GM03348 (cell line): ENCODE measurements at places on chromosomes 11 and 22.

DNA sequence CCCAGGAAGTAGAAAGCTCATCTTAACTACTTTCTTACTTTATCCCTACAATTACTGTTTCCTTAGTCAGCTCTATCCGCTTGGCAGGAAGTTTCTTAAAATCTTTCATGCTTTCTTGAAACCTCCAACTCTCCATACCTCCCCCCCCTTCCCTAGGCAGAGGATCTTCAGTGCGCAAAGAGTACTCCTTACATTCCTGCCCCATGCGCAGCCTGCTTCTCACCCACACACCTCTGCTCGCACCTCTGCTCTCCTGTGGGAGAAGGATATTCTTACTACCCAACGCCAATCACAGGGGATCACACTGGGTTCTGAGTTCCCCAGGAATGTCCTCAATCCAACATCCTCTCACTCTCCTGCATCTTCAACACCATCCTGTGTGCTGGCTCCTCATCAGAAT, 12.3 kb downstream of the TCF20 start:
- DNase-seq: no peak

DNA sequence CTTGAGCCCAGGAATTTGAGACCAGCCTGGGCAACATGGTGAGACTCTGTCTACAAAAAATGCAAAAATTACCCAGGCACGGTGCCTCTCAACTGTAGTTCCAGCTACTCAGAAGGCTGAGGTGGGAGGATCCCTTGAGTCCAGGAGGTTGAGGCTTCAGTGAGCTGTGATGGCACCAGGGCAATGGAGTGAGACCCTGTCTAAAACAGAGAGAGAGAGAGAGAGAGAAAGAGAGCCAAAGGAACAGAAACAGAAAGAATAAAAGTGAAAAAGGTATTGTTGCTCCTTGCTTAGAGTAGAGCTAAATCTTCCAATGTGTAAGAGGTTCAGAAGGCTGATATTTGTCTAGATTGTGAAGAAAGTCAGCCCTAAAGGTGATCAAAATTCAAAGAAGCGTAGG, 8.9 kb upstream of the ETS1 start:
- no peak for DNase-seq

DNA sequence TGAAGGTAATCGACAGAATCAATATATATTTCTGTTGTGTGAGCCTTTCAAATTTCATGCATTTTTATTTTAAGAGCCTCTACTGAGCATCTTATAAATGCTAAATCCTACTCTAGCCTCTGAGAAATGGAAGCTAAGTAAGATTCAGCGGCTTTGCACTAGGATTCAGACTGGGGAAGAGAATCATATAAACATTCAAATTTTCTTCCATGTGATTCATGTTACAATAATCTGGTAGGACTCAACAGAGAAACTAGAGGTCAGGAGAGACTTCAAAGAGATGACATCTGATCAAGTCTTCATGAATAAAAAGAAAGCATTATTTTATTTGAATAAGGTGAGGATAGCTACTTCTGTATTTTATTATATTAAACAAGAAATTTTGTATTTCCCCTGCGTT, 538.9 kb downstream of the DLG2 start:
- DNase-seq: peak; percentile 15

DNA sequence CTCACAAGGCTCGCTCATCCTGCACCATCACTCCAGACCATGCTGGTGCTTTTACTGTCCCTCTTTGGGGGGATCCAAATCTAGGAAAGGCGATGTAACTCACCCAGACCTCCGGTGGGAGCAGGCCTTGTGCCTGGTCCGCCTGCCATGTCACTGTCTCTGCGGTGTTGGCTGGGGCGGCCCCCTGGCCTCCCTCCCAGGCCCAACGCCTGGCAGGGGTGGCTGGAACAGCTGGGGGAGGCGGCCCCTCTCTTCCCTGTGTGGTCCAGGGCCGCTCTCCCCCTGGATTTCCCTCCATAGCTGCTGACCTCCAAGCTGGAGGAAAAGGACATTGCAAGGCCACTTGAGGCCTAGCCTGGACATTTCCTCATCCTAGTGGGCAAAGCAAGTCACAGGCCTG, 11.1 kb upstream of the MGAT3 start:
- DNase-seq: no peak

DNA sequence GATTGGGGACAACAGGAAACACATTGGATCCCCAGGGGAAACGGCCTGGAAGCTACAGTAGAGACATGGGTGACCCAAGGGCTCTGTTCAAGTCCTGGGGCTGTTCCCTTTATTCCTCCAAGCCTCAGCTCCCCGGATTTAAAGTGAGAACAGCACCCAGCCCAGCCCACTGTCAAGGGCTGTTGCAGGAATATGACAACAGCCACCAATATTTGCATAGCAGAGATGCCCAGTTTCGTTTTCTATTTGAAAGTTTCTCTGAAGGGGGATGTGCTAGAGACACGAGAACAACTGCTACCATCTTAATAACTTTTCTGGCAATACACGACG, 81.1 kb upstream of the WNT7B start:
- DNase-seq: peak; percentile 63

DNA sequence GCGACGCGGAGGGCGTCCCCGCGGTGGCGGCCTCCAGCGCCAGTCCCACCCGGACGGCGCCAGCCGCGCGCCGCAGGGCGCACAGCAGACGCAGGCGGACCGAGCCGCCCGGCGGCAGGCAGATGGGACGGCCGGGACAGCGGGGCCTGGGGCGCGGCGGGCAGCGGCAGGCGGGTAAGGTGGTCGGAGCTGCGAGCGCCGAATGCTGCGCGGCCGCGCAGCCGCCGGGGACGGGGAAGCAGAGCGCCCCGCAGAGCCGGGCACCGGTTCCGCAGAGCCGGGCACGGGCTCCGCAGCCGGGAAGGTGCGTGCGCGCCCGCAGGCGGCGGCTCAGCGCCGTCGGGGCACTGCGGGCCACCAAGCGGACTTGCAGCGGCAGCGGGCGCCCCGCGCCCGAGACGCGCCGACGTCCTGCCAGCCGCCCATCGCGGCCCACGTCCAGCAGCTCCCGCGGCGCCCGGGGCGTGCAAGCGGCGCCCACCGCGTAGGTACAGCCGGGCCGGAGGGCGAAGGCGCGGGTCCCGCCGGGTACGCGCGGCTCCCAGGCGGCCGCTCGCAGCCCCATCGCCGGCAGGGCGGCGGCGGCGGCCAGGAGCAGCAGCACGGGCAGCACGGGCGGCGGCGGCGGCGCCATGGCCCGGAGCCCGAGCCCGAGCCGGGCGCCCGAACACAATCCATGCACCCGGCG, 739 bp downstream of the CELSR1 start:
- DNase-seq: no peak

DNA sequence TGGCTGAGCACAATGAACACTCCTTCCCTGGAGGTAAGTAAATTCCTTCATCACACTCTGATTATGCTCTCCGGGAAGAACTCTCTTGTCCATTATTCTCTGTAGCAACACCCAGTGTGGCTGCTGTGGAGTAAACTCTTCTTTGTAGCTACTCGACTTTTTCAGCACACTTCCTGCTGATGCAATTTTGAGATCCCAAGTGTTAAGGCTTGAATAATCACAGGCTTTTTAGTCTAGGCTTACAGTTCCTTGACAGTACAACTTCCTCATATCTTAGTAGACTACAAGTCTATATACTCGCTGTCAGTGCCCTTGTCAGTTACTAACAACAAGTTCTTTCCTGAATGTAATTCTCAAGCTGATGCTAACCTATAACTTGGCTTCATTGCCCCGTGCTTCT, 301.8 kb upstream of the API5 start:
- no peak for DNase-seq

GRCh38 chr11:6388748-6389147, 1.5 kb upstream of the SMPD1 start:
- no peak for DNase-seq

GRCh38 chr22:34303656-34304055, 383.4 kb upstream of the LARGE1 start:
- DNase-seq: no peak
